ENCODE measurements at places on chromosomes 3 and 15.

- no peak for DNase-seq
Observed at GRCh38 chr3:36941162-36941561, 3.7 kb downstream of the TRANK1 start.

- DNase-seq: no peak
Observed at GRCh38 chr3:171333784-171334464, 126.3 kb downstream of the TNIK start.

DNA sequence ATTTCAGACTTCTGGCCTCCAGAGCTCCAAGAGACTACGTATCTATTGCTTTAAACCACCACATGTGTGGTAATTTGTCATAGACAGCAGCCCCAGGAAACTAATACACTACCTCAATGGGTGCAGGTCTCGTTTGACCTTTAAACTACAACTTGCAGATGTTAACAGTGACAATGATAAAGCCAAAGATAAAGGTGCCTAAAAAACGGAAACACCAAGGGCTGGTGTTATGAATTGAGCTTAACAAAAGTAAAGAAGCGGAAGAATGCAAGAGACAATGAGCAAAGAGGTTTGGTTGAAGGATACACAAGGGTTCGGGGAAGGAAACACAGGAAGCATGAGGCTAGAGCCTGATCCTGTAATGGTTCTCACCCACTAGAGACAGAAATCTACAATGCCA lies 50.8 kb downstream of the RFTN1 start:
- DNase-seq: no peak

- no peak for DNase-seq
Observed at GRCh38 chr3:129745253-129745652, 138.8 kb upstream of the PLXND1 start.

GRCh38 chr15:46278486-46279090 lies 643.8 kb downstream of the SQOR start:
- DNase-seq: no peak

GRCh38 chr15:95843241-95843910 lies 487.1 kb upstream of the NR2F2 start:
- peak; percentile 35 for DNase-seq

- DNase-seq: no peak
Observed at GRCh38 chr3:187336322-187336721, 31.9 kb upstream of the RTP4 start.

DNA sequence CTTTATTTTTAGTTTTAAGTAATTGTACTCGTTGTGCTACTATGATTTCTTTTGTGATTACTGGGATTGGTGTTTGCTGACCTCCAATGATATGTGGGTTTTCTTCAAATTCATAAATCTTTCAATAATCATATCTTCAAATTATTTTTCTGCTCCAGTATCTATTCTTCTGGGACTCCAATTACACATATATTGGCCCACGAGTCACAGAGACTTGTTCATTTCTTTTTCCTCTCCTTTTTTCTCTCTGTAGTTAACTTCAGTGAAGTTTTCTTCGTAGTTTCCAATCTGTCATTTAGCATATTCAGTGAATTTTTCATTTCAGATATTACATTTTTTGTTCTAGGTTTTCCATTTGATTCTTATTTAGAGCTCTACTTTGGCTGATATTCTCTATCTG lies 21.4 kb downstream of the RFX7 start:
- no peak for DNase-seq

GRCh38 chr3:179717219-179717618 lies 64.4 kb downstream of the USP13 start:
- DNase-seq: no peak

GRCh38 chr15:98943051-98943508 lies 64.5 kb downstream of the PGPEP1L start:
- DNase-seq: no peak

GRCh38 chr3:99324636-99325203 lies 313.7 kb upstream of the COL8A1 start:
- no peak for DNase-seq

GRCh38 chr3:138686771-138687221 lies 78.2 kb downstream of the FAIM start:
- no peak for DNase-seq
